ENCODE measurements at places on chromosomes 12 and 14.

GRCh38 chr14:79598339-79598738 lies 613.0 kb downstream of the DIO2 start:
- no peak for DNase-seq

GRCh38 chr12:87953256-87953860 lies 75.8 kb downstream of the C12orf50 start:
- no peak for DNase-seq

- no peak for DNase-seq
Observed at GRCh38 chr12:57793920-57794319, 11.3 kb downstream of the TSFM start.

DNA sequence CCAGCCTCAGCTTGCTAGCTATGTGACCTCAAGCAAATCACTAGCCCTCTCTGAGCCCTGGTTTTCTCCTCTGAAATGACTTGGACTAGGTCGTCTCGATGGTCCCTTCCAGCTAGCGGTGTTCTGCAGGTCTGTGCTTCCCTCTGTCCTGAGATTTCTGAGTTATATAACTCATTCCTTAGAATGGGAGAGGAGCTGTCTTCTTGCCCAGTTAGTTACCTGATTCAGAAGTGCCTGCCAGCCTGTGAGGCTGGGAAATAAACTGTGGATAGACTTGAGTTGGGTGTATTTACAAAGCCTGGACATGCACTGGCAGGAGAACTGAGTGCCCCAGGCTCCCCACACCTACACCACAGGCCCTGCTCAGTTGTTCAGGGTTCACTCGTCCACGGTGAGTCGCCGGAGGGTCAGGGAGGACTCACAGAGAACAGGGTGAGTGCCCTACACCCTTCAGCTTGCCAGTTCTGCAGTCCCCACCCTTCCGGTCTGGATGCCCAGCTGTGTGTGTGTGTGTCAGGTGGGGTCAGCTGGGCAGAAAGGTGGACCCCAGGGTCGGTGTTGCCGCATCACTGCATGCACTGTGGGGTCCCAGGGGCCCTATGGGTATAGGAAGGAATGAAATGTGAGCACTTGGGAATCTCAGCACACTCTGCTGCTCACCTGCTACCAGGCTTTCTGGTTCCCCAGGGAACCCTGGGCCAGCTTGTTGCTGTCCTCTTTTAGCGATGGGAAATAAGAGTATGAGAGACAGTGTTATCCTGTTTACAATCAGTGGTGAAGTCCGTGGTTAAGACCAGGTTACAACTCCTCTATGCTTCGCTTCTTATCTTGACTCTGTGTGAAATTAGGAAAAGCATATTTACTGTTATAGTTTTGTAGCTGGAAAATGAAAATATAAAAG lies 348.2 kb downstream of the DPF3 start:
- DNase-seq: no peak

DNA sequence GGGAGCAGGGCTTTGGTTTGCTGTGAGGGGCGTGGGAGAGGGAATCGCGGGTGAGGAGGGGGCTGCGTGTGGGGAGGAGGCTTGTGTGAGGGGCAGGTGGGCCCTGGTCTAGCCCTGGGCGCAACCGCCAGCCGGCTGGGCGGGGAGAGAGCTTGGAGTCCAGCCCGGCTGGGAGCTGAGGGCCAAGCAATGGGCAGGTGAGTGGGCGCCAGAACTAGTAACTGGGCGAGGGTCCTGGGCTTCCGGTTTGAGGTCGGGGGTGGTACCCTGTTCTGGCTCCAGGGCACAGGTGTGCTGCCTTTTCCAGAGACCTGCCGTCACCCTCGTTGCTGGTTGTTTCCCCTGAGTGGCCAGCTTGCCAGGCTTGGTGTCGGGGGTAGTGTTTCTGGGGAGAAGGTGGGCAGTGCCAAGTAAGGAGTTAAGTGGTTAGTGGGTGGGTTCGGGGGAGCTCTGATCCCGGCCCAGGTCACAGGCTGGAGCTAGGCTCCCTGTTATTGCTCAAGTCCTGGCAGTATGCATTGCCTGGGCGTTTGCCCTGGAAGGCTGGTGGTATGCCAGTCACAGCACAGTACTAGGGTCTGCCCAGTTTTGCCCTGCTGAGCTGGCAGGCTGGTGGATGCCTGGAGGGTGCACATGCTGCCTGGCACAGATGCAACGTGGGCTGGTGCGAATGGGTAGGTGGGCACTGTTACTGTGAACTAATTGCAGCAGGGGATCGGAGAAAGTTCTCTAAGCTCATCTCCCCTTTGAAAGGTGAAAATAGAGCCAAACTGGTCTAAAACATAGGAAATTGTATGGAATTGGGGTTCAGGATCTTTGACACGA lies 683 bp downstream of the CIPC start:
- DNase-seq: peak; percentile 52

DNA sequence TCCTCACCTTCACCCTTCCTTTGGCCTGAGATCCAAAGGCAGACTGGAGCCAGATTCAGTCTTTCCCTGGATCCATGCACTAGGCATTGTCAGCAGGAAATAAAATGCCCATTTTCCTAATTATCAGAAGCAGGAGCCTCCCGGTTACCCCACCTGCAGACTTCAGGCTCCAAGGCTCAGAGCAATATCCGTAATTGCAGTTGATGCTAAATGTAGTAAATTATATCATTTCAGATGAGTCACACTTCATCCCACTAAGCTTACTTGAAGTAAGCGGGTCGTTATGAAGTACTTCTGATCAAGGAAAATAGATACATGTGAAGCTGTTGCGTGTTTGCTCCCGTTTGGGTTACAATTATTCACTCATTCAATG lies 110.7 kb upstream of the SFSWAP start:
- DNase-seq: no peak

GRCh38 chr12:113854385-113855142 lies 111.6 kb downstream of the RBM19 start:
- DNase-seq: no peak

DNA sequence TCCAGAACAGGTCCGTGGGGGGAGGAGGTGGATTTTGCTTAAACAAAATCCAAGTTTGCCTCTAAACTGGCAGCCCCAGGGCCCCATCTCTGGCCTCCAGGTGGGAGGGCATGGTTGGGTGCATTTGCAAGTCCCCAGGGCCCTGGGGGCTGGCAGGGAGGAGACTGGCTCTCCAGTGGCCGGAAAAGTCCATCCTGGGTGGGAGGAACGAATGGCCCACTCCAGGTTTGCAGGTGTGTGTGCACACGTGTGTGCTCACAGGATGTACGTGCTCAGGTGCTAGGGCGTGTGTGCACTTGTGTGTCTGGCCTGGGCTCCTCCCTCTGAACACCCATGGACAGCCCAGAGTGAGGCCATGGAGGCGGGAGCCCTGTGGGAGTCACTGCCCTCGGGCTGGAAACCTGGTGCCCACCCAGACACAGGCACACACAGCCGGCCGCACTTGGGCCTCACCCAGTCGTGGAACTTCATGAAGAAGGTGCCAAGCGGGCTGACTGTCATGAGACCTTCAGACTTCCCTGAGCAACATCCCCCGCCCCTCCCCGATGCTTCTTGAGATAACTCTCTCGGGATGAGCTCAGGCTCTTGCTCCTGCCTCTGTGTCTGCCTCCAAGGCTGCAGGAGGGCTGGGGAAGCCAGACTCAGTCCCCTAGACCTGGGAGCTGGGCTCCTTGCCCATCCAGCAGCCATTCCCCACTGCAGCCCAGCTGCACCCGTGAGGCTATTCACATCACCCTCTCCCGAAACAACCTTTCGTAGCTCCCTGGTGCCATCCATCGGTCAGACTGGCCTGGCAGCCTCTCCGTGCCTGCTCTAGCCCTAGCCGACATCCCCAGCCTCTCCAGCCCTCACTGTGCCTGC lies 9.4 kb downstream of the AHNAK2 start:
- no peak for DNase-seq

DNA sequence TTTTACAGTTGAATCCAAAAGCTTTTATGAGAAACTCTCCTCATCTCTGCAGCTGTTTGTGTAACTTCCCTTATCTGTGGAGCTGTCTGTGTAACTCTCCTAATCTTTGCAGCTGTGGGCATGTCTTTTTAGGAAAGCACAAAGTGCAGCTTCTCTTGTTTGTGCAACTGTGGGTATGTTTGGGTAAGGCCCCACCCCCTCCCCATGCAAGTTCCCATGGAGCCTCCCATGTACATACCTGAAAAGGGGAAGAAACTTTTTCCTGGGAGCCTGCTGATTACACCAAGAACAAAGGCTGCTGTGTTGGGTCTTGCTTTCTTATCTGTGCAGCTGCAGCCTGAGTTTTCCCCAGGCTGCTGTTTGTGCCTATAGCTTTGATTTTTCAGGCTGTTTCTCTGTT lies 42.7 kb upstream of the CDKN3 start:
- no peak for DNase-seq

- DNase-seq: no peak
Observed at GRCh38 chr14:87989956-87990299, 3.1 kb downstream of the GALC start.

DNA sequence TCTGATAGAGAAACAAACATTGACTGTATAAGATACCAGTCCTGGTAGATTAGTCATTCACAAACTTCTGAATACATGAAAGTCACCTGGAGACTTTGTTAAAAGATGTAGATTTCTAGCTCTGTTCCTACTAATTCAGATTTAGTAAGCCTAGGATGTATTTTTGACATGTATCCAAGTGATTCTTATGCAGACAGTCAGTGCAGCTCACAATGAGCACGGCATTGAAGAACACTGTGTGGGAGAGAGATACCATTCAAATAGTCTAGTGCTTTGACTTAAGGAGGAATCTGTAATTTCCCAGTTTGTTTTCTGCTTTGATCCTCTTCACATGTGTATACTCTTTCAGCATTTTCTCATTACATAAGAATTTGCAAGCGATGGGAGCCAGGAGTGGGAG lies 68.7 kb upstream of the STXBP6 start:
- DNase-seq: no peak

GRCh38 chr12:107360482-107360881 lies 267.1 kb upstream of the CRY1 start:
- DNase-seq: no peak

GRCh38 chr14:22314183-22314820 lies 274.7 kb downstream of the DAD1 start:
- DNase-seq: no peak

- DNase-seq: peak; percentile 34
Observed at GRCh38 chr12:95473231-95473883, 595 bp upstream of the METAP2 start.

- DNase-seq: no peak
Observed at GRCh38 chr14:75425446-75425845, 2.4 kb upstream of the JDP2 start.

DNA sequence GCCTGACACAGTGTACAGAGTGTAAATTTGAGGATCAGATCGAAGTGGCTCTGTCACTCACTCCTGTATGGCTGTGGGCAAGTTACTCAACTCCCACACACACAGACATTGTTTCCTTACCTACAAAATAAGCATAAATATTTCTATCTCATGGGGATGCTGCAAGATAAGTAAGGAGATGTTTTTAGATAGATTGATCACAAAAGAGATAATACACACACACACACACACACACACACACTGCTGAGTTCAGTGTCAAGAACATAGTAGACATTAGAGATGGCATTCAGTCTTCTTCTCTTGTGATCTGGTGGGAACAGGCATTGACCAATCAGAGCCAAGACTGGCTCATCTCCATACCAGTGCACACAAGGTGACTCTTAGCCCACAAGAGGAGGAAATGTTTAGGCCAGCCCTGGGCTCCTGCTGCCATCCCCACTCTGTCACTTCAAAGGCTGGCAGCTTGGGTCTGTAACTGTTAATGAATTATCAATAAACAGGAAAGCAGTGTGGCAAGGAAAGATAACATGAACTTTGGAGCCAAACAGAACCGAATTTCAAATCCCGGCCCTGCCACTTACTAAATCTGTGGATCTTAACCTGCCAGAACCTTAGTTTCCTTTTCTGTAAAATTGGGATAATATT lies 3.4 kb upstream of the RNASE8 start:
- no peak for DNase-seq

- no peak for DNase-seq
Observed at GRCh38 chr12:65368055-65368454, 89.6 kb downstream of the MSRB3 start.

GRCh38 chr12:76698966-76699365 lies 64.9 kb upstream of the ZDHHC17 start:
- DNase-seq: no peak

GRCh38 chr12:6538420-6539313 lies 4.3 kb downstream of the GAPDH start:
- no peak for DNase-seq

- no peak for DNase-seq
Observed at GRCh38 chr12:3365463-3366411, 125.3 kb upstream of the PRMT8 start.

GRCh38 chr12:108305991-108306501 lies 33.1 kb downstream of the CMKLR1 start:
- no peak for DNase-seq

- DNase-seq: peak; percentile 15
Observed at GRCh38 chr14:90785471-90785870, 30.8 kb downstream of the TTC7B start.

DNA sequence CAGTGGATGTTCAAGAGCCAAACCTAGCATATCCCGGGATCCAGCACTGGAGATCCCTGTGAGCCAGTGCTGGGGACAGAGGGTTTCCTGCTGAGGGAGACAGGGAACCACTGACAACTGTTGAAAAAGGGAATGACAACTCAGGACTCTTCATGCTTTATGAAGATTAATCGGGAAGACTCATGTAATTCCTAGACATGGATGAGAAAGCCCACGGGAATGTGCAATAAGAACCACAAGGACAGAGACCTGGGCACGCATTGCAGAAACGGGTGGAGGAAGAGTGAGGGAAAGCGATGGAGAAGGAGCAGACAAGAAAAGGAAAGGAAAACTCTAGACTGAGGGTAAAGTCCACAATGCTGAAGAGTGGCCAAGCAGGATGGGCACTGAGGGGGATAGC lies 296.0 kb downstream of the PCNX1 start:
- DNase-seq: no peak

GRCh38 chr12:55651299-55651683 lies 14.6 kb downstream of the OR10P1 start:
- no peak for DNase-seq

- DNase-seq: no peak
Observed at GRCh38 chr12:42525444-42525843, 64.1 kb downstream of the PRICKLE1 start.

- DNase-seq: no peak
Observed at GRCh38 chr14:64816221-64816783, 63.4 kb downstream of the SPTB start.

DNA sequence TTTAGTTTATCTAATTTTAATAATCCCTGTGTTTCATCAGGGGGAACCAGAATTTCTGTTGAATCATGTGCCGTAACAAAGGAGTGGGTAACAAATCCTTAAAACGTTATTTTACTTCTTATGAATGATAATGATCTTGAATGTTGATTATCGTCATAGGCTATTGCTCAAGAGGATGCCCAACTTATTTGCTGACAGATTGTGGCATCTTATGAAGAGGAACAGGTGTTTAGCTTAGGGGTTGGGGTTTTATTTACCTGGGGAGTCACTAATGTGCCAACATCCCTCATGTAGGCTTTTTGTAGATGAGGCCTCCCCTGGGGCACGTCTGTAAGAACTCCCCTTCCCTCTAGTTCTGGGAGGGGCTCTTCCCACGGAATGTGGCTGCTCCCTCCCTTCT lies 32.4 kb upstream of the TMX1 start:
- no peak for DNase-seq

DNA sequence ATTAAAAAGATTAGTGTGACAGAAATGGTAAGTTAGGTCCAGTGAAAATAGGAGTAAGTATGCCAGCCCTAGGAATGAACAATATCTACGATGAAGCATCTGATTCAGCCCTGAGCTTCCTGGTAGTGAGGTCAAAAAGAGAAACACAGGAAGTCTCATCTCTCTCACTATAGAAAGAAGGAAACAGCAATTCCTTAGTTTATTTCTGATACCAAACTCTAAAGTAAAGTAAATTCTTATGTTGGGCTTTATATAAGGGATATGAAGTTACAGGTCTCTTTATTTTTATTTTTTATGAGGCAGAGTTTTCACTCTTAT lies 76.7 kb upstream of the RFLNA start:
- no peak for DNase-seq
